Right ventricle myocardium inferior (tissue), 1 donor: ENCODE measurements at places on chromosomes 5 and 9. TPM values are rescaled to one million over a fixed set of nuclear protein-coding genes. Genes with fewer than 3 reads are reported as not detected.

DNA sequence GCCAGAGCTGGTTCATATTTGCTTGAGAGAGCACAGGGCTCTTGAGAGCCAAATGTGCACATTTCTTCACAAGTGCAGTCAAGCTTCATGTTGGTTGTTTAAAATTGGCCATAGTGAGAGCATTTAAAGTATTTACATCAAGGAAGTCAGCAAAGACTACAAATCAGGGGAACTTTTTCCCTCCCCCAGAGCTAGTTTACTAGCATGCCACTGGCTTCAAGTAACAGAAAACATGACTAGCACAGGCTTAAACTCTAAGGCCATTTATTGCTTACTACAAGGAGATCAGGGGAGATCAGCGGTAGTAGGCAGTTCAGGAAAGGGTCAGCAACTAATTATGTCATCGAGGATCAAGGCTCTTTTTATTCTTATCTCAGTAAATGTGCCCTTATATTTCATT is 11.0 kb upstream of the CCDC171 start:
- DNase-seq: no peak

DNA sequence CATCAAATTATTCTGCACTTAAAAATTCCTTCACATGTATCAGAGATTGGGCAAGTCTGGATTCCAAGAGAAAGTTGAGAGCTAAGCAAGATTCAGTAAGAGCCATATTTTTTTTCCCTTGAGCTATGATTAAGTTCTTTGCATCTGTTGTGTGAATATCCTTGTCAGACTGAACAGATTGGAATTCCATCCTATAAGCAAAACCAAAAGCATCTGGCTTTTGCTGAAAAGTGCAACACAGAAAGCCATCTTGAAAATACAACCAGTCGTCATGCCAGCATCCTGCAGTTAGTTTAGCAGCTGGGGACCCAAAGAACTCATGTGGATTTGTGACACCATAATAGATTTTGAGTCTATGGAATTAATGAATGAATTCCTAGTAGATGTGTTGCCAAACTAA is 316.9 kb downstream of the MTRR start:
- DNase-seq: no peak

GRCh38 chr9:35903049-35903448 is 3.0 kb upstream of the HRCT1 start:
- DNase-seq: no peak

DNA sequence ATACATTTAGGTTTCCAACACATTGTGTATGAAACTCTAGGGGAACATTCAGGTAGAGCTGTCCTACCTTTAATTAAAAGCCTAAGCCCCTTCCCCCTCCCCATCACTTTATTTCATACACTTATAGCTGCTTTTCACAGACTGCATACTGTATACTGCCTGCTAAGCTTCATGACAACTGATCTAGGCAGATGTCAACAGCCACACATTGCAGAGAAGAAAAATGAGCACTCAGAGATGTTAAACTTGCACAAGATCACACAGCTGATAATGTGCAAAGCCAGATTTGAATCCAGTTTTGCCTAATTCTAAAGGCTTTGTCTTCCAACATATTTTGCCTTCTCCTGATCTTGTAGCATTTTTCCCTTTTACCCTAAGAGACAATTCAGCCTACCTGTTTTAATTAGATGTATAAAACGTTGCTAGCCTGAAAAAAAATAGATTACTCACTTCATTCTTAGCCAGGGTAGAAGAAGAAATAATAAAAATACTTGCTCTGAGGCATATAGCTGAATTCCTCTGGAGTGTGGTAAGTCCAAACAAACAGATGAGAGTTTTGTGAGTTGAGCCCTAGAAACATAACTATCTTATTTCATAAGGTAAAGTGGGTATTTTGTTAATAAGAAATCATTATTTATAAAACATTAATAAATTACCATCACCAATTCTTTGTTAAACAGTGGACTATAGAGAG is 56.9 kb upstream of the CAST start:
- DNase-seq: no peak

GRCh38 chr9:105884416-105884815 is 190.1 kb downstream of the TMEM38B start:
- no peak for DNase-seq

DNA sequence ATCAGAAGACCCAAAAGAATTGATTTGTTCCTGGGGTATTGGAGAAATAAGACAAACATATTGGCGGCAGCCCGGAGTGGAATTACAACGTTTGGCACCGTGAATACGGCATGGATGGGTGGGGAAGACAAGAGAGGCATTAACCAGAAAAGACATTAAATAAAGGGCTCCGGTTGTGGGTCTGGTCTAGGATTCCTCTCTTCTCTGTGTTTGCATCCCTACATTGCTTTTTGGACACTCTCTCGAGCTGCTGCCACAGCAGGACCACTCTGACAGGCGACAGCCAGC is 138.7 kb upstream of the PALM2AKAP2 start:
- DNase-seq: no peak

INSYN2B gene
- 0.87 TPM for total RNA-seq
